ENCODE measurements at places on chromosomes 3 and 15.

- DNase-seq = no peak
These were observed 707.0 kb upstream of the GOLIM4 start for GRCh38 chr3:168802766-168803165.

GRCh38 chr15:47640901-47641300 is 76.4 kb upstream of the SEMA6D start:
- DNase-seq = no peak

- DNase-seq = no peak
These were observed 18.2 kb upstream of the PRKCI start for GRCh38 chr3:170204023-170204472.

DNA sequence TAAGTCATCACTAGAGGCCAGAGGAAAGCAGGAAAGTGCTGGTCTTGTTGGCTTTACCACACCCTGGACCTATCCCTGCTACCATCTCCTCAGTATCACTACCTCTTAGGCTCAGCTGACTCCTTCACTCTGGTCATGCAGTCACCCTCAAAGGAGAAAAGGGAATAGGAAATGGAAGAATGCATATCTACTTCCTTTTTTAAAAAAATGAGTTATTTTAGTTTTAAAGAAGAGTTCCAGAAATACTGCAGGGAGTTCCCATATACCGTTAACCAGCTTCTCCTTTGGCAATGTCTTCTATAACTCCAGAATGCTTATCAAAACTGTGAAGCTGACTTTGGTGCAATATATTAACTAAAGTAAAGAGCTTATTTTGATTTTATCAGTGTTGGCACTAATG is 688.6 kb downstream of the DIPK2A start:
- DNase-seq = no peak

DNA sequence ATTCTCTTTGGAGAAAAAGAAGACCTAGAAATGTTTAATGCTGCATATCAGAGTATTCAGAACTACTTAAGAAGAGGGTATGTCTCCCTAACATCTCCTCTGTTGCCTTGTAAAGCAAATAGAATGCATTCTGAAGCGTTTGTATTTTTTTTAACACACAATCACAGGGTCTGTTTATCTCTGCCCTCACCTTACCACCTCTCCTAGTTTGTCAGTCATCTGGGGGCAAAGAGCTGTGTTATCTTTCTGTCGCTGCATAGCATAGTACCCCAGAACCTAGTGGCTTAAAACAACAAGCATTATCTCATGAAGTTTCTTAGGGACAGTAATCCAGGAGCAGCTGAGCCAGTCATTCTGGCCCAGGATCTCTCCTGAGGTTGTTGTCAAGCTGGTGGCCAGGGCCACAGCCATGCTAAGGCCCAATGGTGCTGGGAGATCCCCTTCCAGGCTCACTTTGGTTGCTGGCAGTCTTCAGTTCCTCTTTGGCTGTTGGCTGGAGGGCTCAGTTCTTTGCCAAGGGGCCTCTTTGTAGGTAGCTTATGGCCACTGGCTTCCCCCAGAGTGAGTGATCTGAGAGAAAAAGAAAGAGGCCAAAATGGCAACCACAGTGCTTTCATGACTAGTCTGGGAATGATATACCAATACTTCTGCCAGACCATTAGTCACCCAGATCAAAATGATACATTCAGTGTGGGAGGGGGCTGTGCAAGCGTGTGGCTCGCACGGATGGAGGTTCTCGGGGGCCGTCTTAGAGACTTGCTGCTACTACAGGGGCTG is 17.8 kb downstream of the EDEM1 start:
- DNase-seq = no peak

- DNase-seq = no peak
These were observed 21.8 kb downstream of the CDCP1 start for GRCh38 chr3:45124352-45124751.

GRCh38 chr3:197541756-197542539 is 13.8 kb downstream of the BDH1 start:
- DNase-seq = no peak

DNA sequence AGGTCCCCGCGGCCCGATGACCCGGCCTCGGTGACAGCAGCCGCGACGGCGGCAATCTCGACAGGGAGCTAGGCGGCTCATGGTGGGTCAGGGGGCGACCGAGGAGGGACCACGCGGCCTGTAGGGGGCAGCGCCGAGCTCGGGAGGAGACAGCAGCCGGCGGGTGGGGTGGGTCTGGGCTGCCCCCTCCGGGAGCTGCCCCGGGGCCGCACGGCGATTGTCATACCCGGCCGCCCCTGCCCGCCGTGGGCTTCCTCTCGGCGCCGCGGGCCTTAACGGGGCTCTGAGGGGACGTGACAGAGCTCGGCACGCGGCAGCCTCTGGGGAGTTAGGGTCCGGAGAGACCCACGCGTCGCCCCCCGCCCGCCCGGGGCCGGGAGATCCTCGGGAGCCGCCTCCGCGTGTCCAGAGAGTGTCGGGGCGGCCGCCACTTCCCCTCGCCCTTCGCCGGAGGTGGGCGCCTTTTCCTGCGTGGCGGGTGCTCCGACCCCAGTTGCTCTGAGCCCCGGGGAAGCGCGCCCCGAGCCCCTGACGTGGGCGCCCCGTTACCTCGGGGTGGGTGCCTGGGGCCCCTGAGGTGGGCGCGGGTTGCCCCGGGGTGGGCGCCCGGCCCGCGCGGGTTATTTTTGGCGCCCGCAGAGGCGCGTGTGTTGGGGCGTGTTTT is 539 bp upstream of the PLCL2 start:
- no peak for DNase-seq

GRCh38 chr3:146314871-146315270 is 64.0 kb upstream of the PLSCR4 start:
- DNase-seq = no peak

- DNase-seq = no peak
These were observed 87.3 kb downstream of the TFG start for GRCh38 chr3:100796556-100796955.

- no peak for DNase-seq
These were observed 6.4 kb downstream of the SETMAR start for GRCh38 chr3:4309491-4310128.

- no peak for DNase-seq
These were observed 100.2 kb upstream of the TLE3 start for GRCh38 chr15:70197945-70198361.

DNA sequence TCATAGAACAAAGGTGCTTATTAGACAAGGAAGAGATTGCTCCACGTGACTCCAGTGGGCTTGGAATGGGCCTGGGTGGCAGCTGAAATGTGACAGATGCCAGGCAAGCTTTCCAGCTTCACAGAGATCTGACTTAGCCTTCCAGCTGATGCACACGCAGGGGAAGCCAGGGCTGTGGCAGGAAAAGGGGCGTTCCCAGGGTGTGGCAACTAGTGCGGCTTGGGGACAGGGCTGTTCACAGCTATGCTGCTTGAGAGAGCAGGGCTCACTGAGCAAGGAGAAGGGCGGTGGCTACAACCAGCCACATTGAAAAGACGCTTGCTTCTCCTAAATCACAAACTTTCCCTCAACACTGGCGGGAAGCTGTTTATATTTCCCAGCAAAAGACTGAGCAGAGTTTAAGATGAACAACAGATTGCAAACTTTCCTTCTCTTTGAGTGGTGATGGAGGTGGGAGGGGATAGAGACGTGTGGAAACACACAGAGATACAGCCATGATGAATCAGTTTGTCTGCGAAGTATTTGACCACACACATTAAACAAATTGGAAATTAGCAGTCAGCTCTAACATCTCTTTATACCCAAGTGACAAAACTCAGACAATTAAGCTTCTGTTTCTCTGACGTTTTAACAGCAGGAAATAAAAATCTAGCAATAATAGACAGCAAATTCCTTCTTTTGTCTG is 127.5 kb downstream of the BDH1 start:
- no peak for DNase-seq

- DNase-seq = no peak
These were observed 64.0 kb upstream of the CPOX start for GRCh38 chr3:98657457-98657856.

DNA sequence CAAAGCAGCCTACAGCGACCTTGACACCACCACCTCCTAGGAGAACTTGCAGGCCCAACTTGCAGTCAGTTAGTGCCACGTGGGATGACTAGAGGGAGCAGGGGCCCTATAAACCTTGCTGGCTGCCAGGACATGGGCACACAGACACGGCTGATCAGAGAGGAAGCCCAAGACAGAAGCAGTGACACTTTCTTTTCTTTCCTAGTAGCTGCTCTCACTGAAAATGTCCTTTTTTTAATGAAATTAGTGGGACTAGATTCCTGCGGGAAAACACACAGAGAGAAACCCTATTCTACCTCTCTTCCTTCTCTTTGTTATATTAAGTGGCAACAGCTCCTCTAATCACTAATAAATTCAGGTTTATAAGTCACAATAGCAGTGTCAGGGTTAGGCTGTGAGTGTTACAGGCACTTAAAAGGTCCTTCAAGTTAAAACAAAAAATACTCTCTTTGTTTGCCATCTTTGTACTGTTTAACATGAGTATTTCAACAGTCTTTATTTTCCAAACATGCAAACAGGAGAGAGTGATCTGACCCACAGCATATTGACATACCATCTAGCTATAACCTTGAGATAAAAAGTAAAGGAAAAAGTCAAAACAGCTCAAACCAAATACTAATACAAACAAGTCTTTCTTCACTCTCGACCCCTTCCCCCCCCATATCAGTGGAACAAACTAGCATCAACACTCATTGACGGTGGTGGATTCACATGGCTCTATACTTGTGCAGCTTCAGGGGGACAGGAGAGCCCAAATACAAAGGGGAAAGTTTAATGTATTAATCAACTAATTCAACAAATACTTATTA is 2.1 kb upstream of the TMEM212 start:
- DNase-seq = no peak

GRCh38 chr3:13432093-13432492 is 12.0 kb upstream of the NUP210 start:
- no peak for DNase-seq

GRCh38 chr3:14425581-14426304 is 23.3 kb downstream of the SLC6A6 start:
- no peak for DNase-seq

DNA sequence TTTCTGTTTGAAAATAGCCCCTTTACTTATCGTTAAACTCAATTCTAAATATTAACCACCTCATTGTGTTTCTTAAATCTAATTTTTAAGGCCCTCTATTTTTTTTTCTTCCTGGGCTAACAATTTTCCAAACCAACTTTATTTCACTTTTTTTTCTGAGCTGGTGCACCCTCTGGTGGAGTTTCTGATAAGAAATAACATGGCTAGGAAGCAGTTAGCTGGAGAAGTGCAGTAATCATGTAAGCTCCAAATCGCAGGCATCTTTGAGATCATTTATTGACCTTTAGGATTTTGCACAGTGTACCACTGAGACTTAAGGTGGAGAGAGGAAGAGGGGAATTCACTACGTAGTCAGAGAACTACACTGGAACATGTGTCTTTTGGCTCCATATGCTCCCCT is 6.4 kb downstream of the TMEM207 start:
- DNase-seq = no peak

- DNase-seq = no peak
These were observed 199.9 kb downstream of the VGLL3 start for GRCh38 chr3:86790884-86791549.

- no peak for DNase-seq
These were observed 81.2 kb downstream of the ANP32A start for GRCh38 chr15:68739390-68740080.

DNA sequence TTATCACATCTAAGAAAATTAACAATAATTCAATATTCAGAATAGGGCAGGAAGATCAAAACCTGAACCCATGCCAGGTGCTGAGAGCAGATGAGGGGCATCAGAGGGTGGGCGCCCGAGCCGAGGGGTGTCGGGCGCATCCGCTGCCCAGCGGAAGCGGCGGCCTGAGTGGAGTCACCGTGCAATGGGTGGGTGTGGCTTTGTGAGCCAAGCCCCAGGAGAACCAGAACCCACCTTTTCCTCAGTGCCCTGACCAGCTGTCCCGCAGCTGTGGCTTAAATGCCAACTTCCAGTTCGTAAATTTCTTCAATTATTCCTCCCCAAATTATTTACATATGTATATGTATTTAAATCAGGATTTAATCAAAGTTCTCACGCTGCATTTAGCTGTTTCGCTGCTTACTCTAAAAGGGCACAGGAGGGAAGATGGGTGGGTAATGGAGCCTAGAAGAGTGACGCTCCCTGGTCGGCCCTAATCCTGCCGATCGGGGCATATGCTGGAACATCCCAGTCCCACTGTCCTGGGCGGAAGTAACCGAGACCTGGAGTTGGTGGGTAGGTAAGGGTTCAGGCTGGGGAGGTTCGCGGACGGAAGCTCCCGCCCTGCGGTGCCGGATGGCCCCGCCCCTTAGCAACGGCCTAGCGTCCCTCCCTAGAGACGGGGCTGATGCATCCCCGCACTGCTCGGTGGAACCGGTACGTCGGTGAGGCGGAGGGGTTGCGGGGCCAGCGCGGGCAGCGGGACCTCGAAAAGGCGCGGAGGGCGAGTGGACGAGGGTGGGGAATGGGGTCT is 1.3 kb downstream of the DNAH1 start:
- DNase-seq = no peak

GRCh38 chr3:78337801-78338211 is 1297.9 kb downstream of the ROBO2 start:
- DNase-seq = no peak

GRCh38 chr15:83474578-83474977 is 27.4 kb downstream of the SH3GL3 start:
- DNase-seq = no peak

- DNase-seq = no peak
These were observed 83.3 kb upstream of the KCNH8 start for GRCh38 chr3:19065027-19065426.

- DNase-seq = no peak
These were observed 10.7 kb upstream of the CSPG4 start for GRCh38 chr15:75723171-75723846.

DNA sequence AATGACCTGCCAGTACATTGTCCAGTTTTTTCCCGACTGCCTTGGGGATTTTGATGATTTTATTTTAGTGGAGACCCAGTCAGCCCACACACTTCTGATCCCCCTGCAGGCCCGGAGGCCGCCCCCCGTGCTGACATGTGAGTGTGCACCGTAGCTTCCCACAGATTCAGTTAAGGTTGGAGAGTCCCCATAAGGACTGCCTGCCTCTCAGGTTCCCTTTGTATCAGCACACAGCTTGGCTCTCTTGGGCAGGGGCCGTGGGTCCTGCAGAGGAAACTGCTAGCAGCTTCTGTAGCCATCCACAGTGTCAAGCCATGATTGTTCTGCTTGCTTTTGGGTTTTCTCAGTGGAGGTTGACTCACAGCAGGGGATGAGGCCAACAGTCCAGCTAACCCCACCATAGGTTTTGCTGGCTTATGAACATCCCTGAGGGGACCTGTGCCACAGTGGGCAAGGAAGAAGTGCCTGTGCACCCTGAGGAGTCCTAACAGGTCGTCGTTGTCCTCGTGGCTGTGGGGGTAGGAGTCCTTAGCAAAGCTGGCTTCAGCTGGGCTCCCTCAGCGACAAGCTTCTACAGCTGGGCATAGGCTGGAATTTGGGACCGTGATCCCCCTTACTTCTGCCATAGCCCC is 46.4 kb downstream of the DLEC1 start:
- no peak for DNase-seq

GRCh38 chr3:187628169-187628568 is 42.0 kb downstream of the SST start:
- no peak for DNase-seq

DNA sequence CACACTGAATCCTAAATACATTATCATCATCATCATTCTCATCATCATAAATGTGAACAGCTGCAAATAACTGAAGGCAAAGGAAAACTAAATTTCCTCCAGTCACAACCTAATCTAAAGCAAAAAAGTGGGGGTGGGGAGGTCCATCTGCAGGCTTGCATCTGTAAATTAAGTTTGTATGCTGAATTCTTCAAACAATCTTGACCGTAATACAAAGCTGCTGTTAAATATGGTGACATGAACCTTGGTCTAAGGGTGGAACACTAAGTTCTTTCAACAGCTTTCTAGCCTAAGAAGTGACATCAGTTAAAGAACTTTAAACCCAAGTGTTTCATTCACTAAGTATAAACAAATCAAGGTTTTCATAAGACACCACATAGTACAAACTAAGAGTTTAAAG is 4.3 kb downstream of the LRRFIP2 start:
- DNase-seq = no peak
